ENCODE measurements at places on chromosomes 6 and 20.

DNA sequence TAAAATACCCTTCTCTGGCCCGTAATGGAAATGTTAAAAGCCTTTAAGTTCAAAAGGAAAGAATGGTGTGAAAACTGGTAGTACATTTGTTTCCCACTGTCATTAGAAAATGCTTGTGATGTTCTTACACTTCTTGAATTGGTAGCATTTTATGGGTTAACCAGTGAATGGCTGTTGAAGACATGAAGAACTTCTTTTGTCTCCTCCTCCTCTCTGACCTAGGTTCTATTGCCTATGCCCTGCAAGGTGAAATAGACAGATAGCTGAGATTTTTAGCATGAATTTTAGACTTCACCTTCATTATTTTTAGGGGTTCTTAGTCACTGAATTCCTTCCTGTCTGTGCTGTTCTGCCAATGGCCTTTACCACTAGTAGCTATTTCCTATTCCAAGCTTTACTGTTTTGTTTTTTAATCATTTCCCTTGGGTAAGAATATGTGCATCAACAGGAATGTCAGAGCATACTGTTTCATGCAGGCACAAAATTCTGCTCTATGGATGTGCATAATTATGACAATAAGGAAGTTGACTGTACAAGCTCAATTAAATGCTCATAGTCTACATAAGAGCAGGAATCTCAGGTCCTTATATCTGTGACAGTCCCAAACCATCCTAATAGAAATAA lies 4.9 kb downstream of the TNFAIP3 start:
- no peak for DNase-seq

DNA sequence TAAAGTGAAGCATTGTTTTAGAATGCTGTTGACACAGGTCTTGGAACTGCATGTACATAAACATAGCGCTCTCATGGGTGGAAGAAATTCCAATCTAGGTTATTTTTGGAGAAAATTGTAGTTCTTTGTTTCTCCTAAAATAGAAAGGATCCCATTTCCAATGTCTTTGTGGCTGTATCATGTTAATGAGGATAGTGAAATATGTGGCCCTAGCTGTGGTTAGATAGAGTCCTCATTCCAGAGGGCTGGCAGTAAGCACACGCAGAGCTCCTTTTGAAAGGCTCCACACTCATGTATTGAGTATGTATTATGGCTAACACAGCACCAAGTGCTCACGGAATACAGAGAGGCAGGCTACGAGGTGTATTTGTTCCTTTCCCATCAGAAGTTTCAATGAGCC lies 60.9 kb downstream of the SNRNP48 start:
- no peak for DNase-seq

- DNase-seq, result no peak
Observed at GRCh38 chr6:140478631-140479030, 1104.2 kb upstream of the CITED2 start.

GRCh38 chr6:98583506-98583905 lies 250.9 kb upstream of the POU3F2 start:
- DNase-seq, result no peak

- DNase-seq, result no peak
Observed at GRCh38 chr20:15634102-15634501, 939.1 kb downstream of the KIF16B start.

DNA sequence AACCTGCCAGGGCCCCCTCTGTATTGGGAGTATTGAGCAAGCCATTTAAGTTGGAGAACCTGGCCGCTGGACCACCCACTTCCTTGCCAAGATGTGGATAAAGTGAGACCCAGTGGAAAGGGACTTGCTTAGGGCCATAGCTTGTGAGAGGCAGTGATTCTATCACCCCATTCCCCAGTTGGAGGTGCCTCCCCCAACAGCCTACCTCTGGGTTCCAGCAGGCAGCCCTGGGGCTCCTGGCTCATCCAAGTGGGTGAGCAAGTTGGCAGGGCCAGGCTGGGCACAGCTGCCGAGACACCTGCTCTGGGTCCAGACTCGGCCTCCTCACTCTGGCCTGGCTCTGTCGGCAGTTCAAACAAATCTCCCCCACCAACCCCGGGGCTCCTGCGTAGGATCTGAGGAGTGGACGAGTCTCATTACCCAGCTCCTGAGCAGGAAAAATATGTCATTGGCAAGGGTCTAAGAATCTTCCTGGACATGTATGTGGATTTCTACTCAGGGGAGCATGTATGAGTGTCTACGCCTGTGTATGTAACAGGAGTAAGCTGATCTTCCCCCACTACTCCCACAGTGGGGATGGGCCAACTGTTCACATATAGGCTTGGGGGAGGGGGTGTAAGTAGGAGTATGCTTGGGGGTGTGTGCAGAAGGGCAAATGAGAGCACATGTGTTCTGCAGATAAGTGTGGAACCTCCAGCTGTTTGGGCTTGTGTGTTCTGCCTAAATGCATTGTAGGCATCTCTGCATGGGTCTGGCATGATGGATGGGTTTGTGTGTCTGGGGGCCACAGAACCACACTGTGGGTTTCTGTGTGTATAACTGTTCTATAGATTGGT lies 1.9 kb downstream of the ID1 start:
- no peak for DNase-seq

DNA sequence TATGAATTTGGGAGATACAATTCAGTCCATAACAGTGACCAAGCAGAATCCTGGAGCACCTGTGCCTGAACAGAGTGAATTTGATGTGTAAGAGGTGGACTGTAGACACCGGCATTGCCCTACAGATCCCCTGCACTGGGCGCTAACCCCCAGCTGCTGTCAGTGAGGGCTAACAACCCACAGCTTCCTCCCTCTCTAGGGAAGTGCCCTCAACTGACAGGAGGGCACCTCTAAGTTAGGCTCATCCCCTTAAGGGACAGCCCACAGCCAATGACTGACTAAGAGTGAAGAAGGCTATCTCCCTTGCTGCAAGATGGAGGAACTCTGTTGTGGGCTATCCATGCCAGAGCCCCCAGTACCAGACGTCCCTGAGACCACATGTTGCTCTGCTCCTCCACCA lies 15.3 kb upstream of the BPIFB1 start:
- DNase-seq, result no peak

GRCh38 chr20:58485393-58485792 lies 29.8 kb downstream of the APCDD1L start:
- no peak for DNase-seq

DNA sequence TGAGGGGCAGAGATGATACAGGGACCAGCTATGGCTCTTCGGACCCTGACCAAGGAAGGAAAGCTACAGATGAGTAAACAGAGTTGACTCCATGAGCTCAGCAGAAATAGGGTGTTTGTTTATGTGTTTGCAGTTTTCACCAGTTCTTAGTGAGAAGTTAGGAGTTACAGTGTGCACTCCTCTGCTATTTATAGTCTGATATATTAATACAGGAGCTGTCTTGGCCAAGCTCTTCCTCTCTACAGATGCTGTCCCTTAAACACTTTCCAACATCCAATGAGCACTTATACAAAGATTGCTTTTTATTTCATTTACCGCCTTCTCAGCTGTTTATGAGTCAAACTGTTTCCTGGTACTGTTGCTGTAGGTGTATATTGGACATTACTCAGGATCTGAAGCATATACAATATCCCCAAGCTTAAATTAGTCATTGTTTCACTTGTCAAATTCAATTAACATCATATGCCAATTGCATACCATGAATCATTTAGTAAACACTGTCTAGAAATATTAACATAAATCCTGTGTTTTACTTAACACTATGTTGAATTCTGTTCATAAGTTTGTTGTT lies 618.0 kb downstream of the PRKN start:
- no peak for DNase-seq

- no peak for DNase-seq
Observed at GRCh38 chr6:96724641-96725040, 112.6 kb downstream of the GPR63 start.

DNA sequence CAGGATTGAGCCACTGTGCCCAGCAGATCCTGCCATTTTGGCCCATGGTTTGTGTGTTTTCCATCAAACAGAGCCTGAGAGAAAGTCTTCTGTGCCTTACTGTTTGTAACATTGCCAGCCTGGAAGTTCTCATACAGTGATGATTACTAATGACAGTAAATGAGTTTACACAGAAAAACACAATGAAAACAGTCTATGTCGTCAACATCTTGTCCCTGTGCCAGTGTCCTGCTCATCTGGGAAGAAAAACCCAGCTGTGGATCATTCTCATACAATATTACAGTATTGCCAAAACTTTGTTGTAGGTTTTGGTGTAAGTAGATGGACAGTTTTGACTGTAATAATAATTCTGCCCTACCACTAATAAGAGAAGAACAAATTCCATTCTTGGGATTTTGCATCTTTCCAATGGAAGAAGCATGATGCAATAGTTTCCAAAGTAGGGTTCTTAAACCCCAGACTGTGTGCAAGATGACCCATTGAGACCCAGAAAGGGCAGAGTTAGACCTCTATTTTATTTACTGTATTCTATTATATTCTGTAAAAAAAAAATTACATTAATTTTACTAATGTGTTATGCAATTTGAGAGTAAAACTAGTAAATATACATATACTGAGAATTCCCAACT lies 135.0 kb upstream of the JARID2 start:
- no peak for DNase-seq

DNA sequence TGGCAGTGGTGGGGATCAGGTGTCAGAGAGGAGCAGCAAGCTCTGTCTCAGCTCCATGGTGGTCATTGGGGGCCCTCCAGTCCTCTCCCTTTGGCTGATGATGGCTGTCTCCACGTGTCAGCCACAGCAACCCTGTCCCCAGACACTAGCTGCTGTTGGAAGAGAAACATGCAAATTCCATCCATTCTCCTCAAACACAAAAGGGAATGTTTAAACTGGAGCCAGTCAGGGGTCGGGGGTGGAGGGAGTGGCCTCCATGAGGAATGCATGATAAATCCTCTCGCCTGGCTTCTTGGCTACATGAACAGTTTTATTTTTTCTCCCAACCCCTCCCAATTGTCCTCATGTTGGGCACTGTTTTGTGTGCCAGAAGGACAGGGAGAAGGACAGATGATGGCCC lies 86.4 kb downstream of the EDN3 start:
- no peak for DNase-seq

DNA sequence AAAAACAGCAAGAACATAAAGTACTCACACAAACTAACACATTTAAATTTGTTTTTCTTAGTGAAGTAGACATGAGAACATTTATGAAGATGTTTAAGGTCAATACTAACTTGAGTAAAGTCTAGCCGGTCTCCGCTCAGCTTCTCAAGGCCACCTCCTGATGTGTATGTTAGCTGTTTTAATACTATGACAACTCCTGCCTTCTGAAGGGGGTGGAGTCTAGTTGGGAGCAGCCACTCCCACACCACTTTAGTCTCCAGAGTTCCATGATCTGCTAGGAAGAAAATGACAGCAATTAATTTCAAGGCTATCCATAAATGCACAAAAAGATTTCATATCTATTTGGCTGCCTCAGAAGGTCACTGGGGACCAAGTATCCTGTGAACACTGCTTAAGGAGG lies at the start of gene GSTA3:
GSTA3 (minus strand) TSS at position 168 of the 400 bp plus-strand sequence. CDS start 3,864 bp downstream, outside the sequence.
- DNase-seq, result no peak

DNA sequence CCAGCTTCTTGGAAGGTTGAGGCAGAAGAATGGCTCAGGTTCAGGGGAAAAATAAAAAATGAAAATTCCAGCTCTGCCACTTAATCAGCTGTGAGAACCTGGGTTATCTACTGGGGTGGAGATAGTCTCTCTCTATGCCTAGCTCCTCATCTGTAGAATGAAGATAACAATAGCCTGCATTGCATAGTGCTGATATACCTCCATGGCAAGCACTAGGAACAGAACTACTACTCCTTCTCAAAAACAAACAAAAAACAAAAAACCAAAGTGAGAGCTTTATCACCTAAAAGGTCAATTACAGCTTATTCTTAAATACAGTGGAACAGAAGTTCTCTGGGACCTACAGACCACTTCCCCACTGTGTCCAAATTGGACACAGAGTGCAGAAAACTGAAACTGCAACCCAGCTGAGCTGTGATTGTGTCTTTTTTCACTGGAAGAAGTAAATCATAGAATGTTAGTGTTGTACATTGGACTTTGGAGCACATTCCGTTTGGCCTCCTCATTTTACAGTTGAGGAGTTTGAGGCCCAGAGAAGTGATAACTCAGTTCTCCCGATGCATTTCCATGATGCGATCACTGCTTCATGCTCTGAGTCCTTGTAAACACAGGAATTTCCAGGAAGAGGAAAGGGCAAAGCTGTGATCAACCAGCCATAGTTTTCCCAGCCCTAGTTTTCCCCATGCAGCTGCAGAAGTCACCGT lies 23.3 kb downstream of the MTFR2 start:
- no peak for DNase-seq

- no peak for DNase-seq
Observed at GRCh38 chr6:18363746-18364145, 23.4 kb upstream of the RNF144B start.

DNA sequence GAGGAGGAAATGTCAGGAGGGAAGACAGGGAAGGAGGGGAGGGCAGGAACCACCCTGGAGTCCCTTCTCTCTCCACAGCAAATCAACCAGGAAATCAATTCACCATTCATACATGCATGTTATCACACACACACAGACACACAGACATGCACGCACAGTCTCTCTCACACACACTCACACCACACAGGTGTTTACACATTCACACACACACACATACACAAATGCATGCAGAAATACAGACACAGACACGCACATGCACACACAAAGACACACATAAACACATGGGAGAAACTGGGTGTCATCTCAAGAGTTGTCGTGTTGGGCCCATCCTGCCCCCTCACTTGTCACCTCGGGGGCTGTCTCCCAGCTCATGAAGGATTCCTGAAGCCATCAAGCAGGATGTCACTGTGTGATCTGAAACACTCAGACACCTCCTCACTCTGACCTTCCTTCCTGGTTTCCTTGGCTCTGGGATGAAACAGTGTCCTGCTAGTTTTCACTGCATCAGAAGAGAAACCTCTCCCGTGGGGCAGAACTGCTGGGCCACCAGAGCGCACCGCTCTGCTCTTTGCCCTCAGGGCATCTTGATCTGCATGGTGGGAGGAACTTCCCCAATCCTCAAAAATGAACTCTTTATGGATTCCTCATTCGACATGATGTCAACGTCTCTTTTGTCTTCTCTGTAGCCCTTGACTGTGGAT lies 9.2 kb downstream of the RAET1G start:
- DNase-seq, result no peak

All from activated CD4-positive, alpha-beta T cell treated with anti-CD3 and anti-CD28 coated beads, Interleukin-10, Interleukin-2, amounts not matched to agents 100 ng/mL and 50 ng/mL, durations not matched to agents 16 hours and 8 hours (primary cell).